Fibroblast of the conjunctiva (primary cell): ENCODE measurements at places on chromosomes 5 and 9.

DNA sequence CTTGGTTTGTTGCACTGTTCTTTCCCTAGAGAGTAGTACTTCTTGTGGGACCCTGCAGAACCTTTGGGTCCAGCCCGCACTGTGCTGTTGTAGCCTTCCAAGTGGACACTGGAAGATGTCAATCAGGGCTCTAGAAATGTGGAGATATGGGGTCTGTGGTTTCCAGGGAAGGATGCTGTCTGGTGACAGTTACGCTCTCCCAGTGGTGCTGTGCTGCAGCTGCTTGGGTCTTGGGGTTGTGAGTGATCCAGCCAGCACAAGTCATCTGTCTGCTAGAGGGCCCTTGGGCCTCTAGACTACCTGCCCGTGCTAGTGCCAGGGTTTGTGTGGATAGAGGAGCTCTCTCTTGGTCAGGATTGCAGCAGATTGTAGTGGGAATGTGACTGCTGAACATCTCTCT, 484.5 kb downstream of the DMAC1 start:
- DNase-seq: no peak

DNA sequence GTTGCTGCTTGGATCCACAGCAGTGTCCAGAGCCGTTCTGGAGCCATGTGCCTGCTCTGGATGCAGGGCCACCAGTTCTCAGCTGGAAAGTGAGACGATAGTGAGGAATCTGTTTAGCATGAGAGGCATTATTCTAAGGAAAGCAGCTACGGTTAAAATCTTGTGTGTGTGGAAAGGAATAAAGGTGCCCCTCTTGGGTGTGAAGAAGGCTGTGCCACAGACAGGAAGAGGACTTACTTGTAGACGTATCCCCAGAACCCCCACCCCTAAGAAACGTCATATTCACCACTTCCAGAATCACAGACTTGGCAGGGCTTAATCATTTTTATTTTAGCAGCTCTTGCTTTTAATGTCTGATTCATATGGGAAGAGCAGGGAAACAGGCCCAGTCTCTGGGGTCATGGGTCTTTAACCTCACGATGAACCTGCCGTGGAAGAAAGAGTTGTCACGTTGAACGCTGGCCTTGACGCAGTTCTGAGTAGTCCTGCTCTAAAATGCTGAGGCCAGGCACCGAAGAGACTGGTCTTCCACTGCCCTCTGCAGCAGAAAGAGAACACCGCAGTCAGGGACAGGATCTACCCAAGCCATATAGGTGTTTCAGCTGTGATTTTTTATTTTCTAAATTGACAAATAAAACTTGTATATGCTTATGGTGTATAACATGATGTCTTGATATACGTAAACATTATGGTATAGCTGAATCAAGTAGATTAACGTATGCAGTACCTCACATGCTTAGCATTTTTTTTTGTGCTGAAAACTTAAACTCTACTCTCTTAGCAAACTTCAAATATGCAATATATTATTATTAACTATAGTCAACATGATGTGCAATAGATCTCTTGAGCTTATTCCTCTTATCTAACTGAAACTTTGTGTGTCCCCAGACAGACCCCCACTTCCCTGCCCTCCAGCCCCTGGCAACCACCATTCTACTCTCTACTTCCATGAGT, 38.8 kb downstream of the CARTPT start:
- peak; percentile 54 for DNase-seq

DNA sequence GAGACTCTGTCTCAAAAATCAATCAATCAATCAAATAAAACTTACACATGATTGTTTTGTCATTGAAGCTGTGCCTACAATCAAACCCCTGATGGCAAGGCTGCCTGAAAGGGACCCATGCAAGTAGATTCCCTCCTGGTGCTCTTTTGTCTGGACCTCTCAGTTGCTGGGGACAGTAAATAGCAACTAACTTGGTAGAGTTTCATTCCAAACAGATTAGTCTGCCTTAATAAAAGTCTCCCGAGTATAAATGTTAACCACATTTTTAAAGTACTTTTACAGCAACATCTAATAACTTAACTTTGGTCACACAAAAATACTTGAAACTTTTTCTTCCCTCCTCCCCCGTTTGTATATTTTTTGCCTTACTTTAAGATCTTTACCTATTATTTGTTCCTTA, 105.5 kb downstream of the FEM1C start:
- no peak for DNase-seq

- DNase-seq: no peak
Observed at GRCh38 chr5:44187973-44188372, 201.2 kb downstream of the FGF10 start.

GRCh38 chr9:135344523-135344901, 135.1 kb upstream of the PPP1R26 start:
- no peak for DNase-seq

GRCh38 chr9:132404228-132404881, 2.3 kb downstream of the TTF1 start:
- no peak for DNase-seq

- DNase-seq: no peak
Observed at GRCh38 chr5:126658561-126658960, 57.8 kb downstream of the PHAX start.

GRCh38 chr9:136077491-136077890, 17.6 kb downstream of the NACC2 start:
- no peak for DNase-seq

- DNase-seq: no peak
Observed at GRCh38 chr9:33468797-33469621, 4.7 kb downstream of the NOL6 start.

DNA sequence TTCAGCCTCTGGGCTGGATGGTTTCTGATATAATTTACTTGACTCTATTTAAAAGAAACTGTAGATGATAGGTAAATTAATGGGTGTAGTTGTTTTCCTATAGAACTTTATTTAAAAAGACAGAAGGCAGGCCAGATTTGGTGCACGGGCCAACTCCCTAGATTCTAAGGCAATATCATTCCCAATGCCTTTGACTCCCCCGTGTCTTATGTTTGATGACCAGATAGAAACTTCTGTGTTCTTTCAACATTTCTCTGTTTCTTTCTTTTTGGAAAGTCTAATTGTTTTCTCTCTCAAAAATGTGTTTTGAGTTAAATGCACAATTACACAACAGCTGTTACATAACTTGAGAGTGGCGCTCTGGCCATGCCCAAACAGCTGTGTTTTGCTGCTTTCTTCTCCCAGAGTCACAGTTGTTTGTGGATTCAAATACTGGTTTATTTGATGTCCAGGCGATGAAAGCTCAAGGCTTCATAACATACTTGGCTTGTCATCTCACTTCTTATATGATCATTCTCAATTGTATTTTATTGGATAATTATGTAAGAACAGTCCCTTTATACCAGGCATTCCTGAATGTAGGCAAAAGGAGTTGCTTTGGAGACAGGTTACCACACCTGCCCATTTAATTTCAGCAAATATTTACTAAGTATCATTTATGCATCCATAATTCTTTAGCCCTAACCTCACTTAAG, 1.7 kb upstream of the ALDH1A1 start:
- peak; percentile 10 for DNase-seq

DNA sequence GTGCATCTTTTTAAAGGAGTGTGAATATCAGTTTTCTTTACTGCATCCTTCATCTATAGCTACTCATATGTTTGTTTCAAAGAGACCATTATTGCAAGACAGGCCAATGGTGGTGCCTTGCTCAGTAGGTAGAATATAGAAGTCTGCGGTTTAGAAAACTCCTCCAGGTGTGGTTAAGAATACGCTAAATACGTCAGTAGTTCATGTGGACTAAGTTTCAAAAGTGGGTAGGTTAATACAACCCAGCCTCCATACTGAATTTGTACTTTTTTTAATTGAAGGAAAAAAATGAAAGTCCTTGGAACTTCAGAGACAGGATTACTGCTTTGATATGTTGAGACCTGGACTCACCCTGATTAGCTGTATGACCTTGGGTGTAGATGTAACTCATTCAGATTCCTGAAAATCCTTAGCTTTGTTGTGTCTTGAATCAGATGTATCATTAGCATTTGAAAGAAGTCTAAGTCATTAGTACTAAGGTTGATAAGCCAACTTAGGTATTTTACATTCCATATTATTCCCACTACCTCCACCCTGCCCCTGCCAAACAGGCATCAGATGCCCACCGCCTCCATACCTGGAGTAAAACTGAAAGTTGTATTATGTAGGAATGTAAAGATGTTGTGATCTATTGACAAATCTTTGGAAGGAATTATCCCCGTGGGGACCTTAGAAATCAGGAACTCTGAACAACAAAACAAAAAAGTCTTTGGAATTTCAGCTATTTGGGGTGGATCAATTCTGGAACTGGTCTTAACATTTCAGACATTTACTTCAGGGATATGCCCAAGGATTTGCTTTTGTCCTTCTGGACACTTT, 6.1 kb downstream of the BASP1 start:
- DNase-seq: no peak

- DNase-seq: no peak
Observed at GRCh38 chr5:117461403-117461802, 886.8 kb upstream of the SEMA6A start.

DNA sequence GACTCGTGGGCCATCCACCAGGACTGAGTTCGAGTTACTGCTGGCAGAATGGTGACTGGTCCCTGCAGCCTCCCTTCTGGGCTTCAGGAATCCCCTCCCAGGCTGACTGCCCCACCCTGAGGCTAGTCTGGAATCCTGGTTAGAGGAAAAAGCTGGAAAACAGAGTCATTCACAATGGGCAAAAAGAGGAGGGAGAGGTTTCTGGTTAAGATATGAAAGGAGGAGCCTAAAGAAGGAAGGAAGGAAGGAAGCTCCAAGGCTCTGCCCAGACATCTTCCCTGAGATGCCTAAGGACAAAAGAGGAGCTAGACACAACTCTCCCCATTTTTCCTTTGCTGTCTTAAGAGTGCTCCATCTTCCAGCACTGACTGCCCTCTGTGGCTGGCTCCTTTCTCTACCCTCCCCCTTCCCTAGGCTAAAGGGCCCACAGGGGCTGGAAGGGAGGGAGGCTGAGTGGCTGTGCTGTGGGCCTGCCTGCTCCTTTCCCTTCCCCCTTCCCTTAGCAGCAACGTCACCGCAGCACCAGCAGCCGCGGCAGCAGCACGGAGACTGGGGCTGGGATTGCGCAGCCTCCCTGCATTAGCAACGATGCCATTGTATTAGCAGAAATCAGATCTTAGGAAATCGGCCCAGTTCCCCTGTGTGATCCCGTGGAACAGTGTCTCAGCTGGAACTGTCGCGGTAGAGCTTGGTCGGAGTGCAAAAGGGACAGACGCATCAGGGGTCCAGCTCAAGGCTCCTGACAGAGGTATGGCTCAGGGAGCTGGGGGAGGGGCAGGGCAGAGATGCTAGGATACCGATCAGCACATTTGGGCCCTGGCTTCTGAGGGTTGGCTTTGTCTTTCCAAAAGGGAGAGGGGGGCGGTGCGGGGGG, 48.7 kb downstream of the RUSC2 start:
- no peak for DNase-seq

DNA sequence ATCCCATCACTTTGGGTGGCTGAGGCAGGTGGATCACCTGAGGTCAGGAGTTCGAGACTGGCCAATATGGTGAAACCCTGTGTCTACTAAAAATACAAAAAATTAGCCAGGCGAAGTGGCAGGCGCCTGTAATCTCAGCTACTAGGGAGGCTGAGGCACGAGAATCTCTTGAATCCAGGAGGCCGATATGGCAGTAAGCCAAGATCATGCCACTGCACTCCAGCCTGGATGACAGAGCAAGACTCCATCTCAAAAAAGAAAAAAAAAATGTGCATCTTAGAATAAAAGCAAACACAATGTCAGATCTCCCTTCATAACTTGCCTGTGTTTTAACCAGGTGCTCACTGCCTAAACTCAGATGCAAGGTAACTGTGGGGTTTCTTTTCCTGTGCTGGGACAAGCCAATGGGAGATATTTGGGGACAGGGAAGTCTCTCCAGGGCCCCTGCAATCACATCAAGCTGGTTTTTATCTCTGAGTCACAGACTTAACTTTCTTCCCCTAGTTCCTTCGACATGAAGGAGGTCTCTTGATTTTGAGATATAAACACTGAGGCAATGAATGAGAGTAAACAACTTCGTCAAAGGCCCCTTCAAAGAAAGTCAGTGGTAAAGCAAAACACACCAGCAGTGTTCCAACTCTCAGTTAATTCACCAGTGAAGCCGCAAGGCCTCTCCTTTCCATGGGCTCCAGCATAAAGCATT, 99.1 kb downstream of the SNX18 start:
- no peak for DNase-seq

GRCh38 chr5:42302186-42302585, 121.1 kb upstream of the GHR start:
- DNase-seq: no peak

DNA sequence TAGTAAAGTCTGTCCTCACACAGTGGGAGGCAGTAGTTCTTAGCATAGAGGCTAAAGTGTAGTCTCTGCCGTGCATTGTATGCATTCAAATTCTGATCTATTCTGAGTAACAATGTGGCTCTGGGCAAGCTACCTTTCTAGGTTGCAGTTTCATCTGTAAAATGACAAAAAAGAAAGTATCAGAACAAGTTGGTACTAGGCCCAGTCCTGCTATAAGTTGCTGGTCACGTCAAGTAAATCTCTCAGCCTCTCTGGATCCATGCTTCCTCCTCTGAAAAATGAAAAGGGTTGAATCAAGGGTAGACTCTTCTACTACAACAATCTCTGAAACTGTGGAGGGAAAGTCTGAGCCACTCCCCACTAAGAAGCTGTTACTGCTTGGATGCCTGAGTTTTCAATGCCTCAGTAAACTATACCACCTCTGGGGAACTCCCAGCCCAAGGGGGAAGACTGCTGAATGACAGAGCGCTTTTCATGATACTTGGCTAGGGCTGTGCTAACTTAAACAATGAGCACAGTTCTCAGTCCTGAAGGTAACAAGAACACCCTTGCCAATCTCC, 34.5 kb upstream of the SPARC start:
- DNase-seq: no peak

GRCh38 chr9:107193251-107193650, 89.8 kb upstream of the RAD23B start:
- DNase-seq: no peak

- DNase-seq: no peak
Observed at GRCh38 chr5:31250201-31250600, 56.7 kb downstream of the CDH6 start.

GRCh38 chr5:180297587-180298282, 5.9 kb upstream of the MAPK9 start:
- DNase-seq: no peak

GRCh38 chr5:66074901-66075300, 69.2 kb upstream of the SREK1 start:
- no peak for DNase-seq

DNA sequence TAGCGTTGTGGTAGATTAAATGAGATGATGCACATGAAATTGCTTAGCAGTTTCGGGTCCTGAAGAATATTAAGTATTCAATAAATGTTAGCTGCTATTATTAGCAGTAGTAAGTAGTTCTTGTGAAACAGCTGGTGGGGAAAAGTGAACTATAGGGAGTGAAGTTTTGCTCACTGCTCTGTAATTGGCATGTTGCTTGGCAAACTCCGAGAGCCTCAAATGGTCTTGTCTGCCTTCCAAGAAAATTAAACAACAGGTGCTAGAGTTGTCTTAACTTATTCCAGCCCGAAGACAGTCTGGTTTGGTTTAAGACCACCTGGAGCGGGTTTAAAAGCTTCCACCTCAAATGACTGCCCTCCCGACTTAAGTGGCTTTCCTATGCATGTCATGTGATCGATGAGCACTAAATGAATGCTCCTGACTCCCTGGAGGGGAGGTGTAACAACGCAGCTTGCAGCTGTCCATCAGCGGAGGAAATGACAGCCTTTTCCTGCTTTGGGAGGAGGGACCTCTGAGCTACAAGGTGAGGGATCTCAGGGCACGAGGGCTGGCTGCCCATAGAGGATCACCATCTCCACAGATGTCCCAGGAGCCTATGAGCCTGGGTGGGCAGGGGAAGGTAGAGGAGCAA, 202.9 kb upstream of the PANK3 start:
- no peak for DNase-seq

GRCh38 chr5:139014726-139015125, 139.6 kb upstream of the LRRTM2 start:
- DNase-seq: peak; percentile 28

GRCh38 chr9:77980622-77981021, 51.0 kb downstream of the GNAQ start:
- DNase-seq: peak; percentile 5
